ENCODE measurements at places on chromosomes 11 and 22. TPM values are rescaled to one million over a fixed set of nuclear protein-coding genes. Genes with fewer than 3 reads are reported as not detected.

DNA sequence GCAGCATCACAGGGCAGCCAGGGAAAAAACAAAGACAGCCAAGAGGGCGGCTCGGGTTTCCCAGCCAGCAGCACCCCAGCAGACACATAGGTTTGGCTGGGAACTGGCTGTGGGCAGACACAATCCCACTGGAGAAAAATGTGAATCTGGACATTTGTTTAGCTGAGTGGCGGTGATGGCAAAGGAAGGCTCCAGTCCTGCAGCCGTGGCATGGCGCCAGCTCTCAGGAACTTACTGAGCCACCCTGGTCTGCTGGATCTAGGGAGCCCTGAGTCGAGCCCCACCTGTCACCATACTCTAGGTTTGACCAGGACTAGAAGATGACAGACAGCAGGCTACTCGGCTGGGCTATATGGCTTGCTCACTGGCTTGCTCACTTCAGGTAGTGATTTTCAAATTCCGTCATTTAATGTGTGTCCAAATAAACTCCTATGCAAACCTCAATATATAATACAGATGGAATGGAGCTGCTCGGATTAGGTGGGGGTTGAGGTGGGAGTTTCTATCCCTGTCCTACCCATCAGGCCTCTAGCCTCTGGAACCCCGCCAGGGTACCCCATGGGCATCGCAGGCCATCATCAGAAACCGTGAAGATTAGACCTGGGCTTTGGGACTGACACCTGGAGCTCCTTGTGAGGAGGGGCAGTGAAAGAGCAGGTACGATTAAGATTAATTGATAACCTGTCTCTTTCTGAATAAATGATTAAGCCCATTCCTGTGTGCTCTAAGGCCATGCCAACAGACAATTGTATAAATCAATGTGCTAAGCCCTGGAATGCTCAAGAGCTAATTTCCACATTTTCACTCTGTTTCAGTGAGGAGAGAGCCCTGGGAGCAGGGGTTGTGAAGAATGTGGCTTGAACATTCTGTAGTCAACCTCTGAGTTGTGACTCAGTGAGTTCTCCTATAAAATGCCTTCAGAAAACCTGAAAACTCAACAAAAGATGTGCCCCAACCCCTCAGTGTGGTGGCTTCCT lies 42.5 kb downstream of the GALNT18 start:
- no peak for DNase-seq

DNA sequence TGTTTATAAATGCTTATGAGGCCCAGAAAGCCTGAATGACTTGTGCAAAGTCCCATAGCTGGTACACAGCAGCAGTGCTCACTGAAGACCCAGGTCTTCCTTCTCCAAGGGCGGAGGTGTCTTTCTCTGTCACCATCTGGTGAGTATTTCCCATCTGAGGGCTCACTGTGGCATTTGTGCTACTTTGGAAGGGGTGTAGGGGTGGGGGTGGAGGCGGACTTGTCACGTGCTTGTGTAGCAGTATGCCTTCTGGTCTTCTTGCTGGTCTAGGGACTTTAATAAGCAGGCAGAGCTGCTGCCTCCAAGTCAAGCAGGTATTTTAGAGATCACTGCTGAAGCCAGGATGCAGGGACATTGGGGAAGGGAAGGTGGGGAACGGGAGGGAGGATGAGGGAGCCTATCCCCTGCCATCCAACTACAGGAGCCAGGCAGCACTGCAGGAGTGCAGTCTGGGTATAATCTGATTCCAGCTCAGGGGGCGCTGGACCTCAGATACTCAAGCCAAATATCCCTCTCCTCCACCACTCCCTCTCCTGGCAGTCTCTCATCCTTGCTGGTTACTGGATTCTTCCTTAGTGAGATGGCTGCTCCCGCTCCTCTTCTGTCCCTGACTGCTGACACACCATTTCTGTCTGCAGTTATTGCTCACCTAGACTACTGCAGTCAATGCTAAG lies 3.4 kb downstream of the ABCC8 start:
- DNase-seq = no peak

DNA sequence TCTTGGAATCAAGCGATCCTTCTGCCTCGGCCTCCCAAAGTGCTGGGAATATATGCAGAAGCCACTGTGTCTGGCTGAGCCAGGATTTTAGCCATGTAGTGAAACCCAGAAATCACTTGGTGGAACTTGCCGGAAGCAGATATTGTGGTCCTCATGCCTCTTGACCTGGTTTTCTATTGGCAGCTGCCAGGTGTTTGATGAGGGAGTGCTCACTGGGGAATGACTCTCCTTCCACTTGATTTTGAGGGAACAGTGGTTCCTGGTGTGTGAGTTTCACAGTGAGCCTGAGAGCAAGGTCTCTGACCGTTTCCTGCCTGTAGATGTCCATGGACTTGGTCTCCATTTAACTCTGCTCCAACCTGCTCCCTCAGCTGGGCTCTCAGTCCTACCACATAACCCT lies 34.7 kb upstream of the ELF5 start:
- no peak for DNase-seq

DNA sequence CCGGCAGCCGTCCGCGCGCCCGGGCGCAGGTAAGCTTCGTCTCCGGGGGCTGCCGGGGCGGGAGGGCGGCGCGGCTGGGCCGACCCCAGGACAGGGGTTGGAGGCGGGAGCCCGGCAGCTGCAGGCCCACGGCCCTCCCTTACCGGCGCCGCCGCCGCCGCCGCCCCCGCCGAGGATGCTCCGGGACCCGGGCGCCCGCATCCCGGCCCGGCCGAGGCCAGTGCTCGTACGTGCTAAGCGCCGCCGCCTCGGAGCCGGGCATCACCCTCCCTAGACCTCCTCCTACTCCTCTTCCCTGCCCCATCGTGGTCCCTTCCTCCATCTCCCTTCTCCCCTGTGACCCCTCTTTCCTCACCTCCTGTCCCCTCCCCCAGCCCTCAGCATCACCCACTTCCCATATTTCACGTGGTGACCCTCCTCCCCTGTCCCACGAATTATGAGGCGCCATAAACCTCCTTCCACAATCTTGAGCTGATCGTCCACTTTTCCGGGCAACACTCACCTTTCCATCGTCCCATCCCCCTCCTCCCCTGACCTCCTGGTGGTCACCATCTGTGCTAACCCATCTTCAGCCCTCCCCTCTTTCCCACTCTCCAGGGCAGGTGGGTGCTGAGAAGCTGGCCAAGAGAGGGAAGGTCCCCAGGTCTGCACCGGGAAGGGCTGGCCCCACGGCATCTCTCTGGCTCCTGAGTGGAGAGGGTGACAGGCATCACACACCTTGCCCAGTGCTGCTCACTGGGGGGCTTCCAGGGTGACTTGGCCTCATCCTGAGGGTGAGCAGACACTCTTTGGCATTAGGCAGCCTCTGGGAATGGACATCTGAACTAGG lies 612 bp downstream of the ASPHD2 start:
- DNase-seq = peak; percentile 33

DNA sequence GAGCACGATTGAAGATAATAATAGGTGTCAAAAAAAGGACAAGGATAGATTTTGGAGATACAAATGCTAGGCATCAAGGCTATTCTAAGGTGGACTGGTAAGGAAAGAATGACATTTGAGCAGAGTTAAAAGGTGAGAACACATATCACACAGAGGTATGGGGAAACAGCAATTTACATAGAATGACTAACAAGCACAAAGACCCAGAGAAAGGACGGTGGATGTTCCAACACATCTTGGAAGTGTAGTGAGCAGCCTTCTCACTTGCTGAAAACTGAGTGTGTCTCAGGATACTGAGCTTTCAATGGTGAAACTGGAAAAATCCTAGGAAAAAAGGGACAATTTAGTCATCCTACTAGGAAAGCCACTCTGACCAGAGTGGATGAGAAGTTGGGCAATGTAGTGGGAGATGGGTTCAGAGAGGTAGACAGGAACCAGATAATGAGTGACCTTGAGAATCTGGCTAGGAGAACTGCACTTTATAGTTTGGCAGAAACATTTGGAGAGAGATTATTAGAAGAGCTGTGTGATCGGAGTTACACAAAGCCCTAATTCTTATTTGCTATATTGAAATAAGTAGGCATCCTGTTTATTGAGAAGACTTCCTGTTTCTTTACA lies 706.0 kb downstream of the KCNA4 start:
- no peak for DNase-seq

GRCh38 chr11:45180848-45181192 lies 34.4 kb downstream of the PRDM11 start:
- peak; percentile 68 for DNase-seq

DNA sequence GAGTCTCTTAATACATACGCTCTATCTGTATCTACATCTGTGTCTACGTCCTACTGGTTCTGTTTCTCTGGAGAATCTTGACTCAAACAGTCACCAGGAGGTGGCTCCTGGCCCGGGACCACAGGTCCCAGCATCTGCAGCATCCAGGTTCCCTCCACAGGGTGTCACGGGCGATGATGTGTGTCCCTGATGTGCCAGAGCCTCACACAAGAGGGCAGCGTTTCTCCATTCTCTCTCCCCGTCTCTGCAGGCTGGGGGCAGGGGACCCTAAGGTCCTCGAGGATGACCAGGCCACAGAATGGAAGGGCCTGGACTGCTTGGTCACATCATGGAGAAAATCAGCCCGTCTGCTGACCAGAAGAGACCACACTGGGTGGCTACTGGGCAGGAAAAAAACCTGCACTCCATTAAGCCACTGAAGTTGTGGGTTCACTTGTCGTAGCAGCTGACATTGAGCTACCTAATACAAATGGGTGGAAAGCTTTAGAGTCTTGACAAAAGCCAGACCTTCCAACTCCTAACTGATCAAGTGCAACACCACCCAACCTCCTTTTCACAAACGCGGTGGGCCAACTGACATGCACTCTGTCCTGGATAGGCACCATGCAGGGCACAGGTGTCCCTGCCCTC lies 392.5 kb downstream of the CTTN start:
- DNase-seq = no peak

DNA sequence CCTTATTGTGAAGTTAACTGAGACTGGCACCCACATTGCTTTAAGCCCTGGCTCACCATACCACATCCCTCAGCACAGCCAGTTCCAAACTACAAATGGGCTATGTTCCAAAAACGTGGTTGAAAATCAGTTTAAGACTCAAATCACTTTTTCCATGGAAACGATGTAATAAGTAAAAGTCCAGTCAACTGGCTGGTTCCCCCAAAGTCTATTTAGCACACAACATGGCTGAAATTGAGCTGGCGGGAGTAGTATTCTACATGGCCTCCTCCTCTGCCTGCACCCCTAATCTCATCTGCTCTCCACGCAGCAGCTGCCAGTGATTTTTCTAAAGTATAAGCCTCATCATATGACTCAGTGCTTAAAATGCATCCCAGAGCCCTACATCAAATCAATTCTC lies 40.9 kb upstream of the BIRC3 start:
- DNase-seq = no peak

- DNase-seq = no peak
These were observed 21.4 kb upstream of the BMAL1 start for GRCh38 chr11:13256216-13256615.

DNA sequence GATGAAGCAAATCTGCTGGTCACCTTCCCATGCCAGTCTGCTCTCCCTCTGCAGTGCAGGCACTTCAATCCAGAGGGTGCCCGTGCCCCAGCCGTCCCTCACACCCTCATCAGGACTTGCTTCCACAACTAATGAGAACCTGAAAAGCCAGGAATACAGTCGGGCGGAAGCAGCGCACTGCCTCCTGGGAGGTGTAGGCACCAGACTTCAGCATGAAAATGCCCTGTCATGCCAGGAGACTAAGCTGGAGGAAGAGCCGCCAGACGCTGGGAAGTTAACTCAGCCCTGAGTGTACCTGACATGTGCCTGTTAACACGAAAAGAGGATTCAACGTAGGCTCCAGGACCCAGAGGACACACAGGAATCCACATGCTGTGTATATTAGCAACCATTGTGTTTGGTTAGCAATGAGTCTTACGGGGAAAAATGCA lies 40.1 kb upstream of the FLI1 start:
- peak; percentile 14 for DNase-seq

Gene TRIM51
- not detected for total RNA-seq

Gene FBXO3
- 12.2 TPM for total RNA-seq

Gene KCNQ1
- 10.9 TPM for total RNA-seq

Gene RTN4R
- 2.3 TPM for total RNA-seq

Gene PRRG4
- 0.18 TPM for total RNA-seq

Gene CSF2RB
- 0.30 TPM for total RNA-seq

All from activated CD4-positive, alpha-beta T cell treated with anti-CD3 and anti-CD28 coated beads for 36 hours (primary cell).